Naive thymus-derived CD4-positive, alpha-beta T cell (primary cell): ENCODE measurements at places on chromosomes 16 and 17. TPM values are rescaled to one million over a fixed set of nuclear protein-coding genes. Genes with fewer than 3 reads are reported as not detected.

GRCh38 chr17:55426851-55427586 is 5.4 kb upstream of the MMD start:
- DNase-seq: no peak

GRCh38 chr16:50059669-50060068 is 6.1 kb upstream of the HEATR3 start:
- no peak for DNase-seq

DNA sequence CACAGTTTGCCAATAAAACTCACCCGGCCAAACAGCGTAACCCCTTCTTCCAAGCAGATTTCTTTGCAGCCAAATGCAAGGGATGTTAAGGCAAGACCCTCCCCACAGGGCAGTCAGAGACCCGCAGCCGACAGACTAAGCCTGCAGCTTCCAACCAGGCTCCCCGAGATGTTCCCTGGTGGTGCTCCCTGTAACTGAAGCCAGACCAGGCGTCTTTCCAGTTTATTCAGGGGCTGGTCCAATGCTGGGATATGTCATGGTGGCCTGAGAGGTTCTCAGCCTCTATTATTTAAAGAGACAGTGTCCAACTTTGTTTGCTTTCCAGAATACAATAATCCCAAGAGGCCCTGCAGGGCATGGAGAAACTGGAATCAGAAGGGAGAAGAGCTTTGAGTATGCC is at the start of gene PMP22:
Gene PMP22, minus strand, starts transcription at position 196 of the 400 bp plus-strand sequence. CDS start 4,599 bp downstream, outside the sequence.
- DNase-seq: no peak

- DNase-seq: no peak
Observed at GRCh38 chr16:4411684-4412083, 4.7 kb downstream of the CORO7 start.

The RHBDF1 gene
- not detected for total RNA-seq

The CEP112 gene
- total RNA-seq: 2.0 TPM
